Bone marrow (tissue), 2 donors: ENCODE measurements at places on chromosomes 5 and 9.

DNA sequence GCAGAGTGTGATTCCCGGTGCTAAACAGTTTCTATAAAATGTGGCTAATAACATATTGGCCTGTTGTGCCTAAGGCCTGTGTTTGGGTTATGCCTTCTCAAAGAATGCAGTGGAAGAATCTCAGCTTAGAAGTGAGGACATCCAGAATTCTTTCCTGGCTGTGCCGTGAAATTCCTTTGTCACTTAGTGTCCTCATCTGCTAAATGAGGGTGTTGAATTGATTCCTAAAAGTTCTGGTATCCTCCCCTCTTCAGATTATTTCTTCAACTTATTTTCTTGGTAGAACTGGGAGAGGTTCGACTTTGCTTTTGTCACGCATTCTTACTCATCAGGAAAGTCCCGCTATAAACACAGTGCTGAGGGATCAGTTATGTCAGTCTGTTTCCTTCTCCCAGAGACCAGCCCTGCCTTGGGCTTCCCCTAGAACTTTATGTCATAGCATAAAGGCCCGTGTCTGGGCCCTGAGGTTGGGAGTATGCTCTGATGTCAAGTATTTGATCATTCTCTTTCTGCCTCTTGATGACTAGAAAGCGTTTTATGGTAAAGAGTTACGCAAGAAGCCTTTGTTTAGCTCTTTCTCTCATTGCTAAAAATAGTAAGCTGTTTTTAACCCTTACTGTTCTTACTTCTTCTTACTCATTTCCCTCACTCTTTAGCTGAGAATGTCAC is 29.5 kb downstream of the MTAP start:
- DNase-seq = no peak

DNA sequence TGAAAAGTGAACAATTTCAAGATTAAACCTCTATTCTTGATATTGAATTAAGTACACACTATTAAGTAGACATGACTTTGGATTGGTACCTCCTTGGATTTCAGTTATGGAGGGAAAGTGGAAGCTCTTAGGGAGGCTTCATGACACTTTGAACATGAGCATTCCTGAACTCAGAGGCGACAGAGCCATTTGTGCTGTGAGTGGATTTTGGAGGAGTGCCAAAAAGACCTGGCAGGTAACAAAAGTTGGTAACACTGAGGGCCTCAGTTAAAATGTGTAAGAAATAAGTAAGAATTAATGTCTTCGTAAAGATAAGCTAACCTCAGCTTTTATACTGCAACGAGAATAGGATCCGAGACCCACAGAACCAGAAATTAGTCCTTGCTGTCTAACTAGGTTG is 356.7 kb downstream of the ARRDC3 start:
- DNase-seq = no peak

GRCh38 chr5:179222246-179223017 is 122.8 kb downstream of the ADAMTS2 start:
- DNase-seq = no peak

DNA sequence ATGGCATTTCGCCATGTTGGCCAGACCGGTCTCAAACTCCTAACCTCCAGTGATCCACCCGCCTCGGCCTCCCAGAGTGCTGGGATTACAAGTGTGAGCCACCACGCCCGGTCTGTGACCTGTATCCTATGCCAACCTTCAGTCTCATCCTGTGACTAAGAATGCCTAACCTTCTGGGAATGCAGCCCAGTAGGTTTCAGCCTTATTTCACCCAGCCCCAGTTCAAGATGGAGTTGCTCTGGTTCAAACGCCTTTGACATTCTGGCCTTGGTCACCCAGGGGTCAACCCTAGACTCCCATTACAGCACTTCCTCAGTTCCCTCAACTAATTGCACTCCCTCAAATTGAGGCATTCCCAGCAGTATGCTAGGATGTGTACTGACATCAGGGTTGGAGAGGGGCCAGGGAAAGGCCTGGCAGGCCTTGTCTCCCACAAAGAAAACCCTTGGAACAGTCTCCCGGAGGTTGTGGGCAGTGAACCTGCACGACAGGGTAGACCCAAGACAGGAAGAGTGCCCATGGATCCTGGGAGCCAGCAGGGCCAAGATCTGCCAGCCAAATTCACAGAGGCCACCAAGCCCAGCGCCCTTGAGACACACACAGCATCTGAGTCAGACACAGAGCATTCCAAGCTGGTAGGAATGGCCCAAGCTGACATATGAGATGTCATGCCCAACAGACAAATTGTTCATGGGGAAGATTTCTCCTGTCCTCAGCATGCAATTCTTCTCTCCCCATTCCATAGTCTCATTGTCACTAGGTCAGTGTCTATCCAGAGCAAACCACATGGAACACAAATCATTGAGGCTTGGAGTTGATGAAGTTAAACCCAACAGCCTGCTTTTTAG is 24.9 kb upstream of the SMU1 start:
- no peak for DNase-seq

GRCh38 chr9:87873607-87874303 is 8.9 kb upstream of the SPATA31E1 start:
- DNase-seq = no peak

DNA sequence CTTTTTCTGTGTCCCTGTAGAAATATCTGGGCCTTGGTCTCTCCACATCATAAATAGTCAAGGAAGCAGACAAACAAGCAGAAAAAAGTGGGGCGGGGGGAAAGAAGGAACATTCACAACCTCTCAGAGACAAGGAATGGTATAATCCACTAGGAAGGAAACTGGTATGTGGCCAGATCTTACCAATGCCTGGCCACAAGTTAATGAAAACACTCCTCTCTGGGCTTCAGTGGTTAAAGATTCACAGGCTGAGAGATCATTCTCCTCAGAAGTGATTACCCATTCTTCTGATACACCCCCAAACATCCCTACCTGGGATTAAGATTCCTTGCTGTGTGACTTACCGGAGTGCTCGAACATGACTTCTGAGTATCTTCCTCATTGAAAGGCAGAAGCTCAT is 290.6 kb downstream of the MARCHF11 start:
- no peak for DNase-seq

GRCh38 chr5:13248253-13248652 is 696.2 kb downstream of the DNAH5 start:
- no peak for DNase-seq

DNA sequence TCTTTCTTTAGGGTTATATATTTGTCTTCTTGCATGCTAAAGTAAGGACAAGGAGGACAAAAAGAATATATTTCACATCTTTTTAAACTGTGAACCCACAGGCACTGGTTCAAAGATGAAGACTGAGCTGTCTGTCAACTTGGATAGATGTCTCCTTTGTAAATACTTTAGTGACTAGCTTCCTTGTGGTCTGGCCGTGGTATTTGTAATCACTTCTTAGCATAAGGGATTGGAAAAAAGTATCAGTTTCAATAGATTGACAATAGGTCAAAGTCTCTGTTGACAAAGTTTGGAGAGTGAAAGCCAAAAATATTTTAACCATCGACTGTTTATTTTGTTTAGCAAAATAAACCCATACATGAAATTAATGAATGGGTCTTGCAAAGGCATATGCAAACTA is 91.4 kb downstream of the TMEM167A start:
- no peak for DNase-seq

DNA sequence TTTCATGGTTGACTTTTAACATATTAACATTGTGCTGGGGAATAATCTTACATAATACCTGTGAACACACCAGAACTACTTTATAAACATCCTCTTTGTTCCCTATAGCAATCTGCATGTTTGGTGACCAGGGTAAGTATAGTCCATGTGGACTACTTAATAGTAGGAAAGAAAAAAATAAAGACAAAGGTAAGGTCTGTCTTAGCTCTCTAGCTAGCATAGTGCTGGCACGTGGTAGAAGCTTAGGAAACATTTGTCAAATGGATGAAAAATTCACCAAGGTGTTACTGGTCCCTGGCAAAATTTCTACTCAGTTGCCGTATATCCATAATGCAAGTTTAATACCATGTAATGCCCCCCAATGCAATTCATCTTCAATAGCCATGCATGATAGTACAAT is 78.6 kb upstream of the ABCA1 start:
- no peak for DNase-seq

- no peak for DNase-seq
Observed at GRCh38 chr5:51278539-51278938, 104.7 kb upstream of the ISL1 start.

GRCh38 chr5:96788112-96788749 is 19.5 kb downstream of the ERAP1 start:
- DNase-seq = no peak

GRCh38 chr5:115961381-115962238 is 665 bp upstream of the LVRN start:
- DNase-seq = no peak

- no peak for DNase-seq
Observed at GRCh38 chr9:131603199-131603598, 57.9 kb downstream of the PRRT1B start.

GRCh38 chr5:153425914-153426313 is 64.6 kb upstream of the GRIA1 start:
- DNase-seq = no peak

- DNase-seq = no peak
Observed at GRCh38 chr9:121562301-121562700, 62.7 kb upstream of the GGTA1 start.

DNA sequence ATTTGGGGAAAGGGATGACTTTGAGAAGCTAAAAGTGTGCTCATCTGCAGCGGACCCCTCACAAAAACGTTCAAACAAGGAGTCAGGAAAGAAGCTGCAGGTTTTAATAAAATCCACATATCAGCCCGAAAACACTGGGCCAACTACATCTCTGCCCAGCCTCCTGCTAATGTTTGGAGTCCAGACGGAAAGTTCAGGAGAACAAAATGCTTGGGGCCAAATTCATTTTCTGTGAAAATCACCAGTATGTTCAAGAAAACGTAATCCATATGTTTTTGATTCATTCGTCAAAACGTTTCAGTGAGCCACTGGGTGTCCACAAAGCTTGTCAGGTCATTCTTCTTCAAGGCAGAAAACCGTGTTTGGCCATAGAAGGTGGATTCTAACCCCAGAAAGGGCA is 87.5 kb upstream of the GAS1 start:
- no peak for DNase-seq

GRCh38 chr5:177427919-177428573 is 1.6 kb downstream of the GRK6 start:
- DNase-seq = peak; percentile 24

GRCh38 chr9:115775659-115776058 is 377.9 kb upstream of the PAPPA start:
- DNase-seq = no peak

- DNase-seq = no peak
Observed at GRCh38 chr9:113844466-113844865, 31.6 kb upstream of the ZNF618 start.

DNA sequence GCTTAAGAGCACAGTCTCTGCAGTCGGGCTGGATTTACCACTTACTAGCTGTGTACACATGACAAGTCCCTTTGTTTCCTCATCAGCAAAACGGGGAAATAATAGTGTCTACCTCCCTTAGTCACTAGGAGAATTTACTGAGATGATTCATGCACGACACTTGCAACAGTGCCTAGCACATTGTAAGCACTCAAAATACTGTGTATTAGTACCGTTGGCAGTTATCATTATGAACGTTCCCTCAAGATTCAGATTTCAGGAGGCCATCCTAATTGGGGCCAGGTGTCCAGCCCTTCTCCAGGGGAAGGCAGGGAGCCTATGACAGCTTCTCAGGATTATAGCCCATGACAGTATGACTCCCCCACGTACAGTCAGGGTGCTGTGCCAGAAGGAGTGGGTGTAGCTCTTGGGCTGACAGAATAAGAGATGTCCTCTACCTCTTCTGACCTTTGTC is 164.3 kb downstream of the DOCK2 start:
- no peak for DNase-seq

GRCh38 chr5:171445644-171446516 is 26.4 kb downstream of the FGF18 start:
- no peak for DNase-seq

- no peak for DNase-seq
Observed at GRCh38 chr5:72441094-72441723, 66.0 kb downstream of the ZNF366 start.

DNA sequence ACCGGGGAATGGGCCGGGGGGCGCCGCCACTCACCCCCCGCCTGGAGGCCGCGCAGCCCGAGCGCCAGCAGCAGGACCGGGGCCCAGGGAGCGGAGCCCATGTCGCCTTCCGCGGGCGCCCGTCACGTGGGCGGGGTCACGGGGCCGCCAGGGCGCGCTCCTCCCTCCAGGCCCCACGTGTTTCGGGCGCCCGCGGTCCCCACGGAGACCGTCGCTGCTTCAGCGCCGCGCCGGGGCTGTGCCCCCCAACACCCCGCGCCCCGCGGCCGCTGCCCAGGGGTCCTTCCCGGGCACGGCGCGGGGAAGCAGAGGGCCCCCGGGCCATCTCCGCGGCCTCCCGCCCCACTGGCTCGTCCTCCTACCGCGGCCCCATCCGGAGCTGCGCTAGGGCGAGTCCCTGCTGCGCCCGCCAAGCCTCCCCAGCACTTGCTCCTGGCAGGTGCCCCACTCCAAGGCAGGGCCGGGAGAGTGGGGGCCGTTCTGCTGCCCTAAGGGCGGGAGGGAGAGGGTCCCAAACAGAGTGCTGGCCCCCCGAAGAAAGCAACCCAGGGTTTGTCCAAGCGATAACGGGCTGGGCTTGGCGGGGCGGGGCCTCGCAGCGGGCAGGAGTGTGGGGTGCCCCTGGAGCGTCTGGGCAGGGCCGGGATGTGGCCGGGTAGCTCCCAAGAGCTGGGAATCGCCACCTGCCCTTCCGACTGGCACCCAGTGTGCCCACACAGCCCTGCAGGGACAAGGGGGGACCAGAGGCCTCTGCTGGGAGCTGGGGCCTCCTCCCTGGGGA is at the start of gene DPP7:
Gene DPP7, minus strand, starts transcription at position 121 of the 781 bp plus-strand sequence. Its CDS starts 20 bp downstream, at position 101.
- DNase-seq = peak; percentile 49

- no peak for DNase-seq
Observed at GRCh38 chr9:27344776-27345175, 47.8 kb upstream of the EQTN start.

GRCh38 chr5:60208716-60209115 is 315.2 kb upstream of the PDE4D start:
- DNase-seq = no peak

GRCh38 chr5:1008451-1009358 is at the start of gene NKD2:
Gene NKD2, plus strand, starts transcription at chr5:1008802. Its CDS starts 256 bp downstream, at chr5:1009058.
- DNase-seq = no peak

GRCh38 chr5:37557734-37558293 is 178.7 kb downstream of the WDR70 start:
- no peak for DNase-seq

DNA sequence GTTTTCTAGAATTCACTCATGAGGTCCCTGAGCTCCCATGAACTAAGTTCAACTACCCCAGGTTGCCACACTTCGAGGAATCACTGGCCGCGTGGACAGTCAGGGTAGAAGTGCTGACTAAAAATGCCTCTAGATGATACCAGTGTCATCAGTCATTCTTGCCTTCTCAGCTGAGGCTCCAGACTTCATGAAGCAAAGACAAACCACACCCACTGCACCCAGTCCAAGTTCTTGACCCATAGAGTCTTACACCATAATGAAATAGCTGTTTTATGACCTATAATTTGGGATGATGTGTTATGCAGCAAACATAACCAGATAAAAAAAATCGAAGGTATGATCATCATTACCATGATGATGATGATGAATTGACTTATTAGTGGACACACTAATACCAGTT is 632.9 kb upstream of the TLE4 start:
- DNase-seq = no peak

GRCh38 chr9:83508067-83508466 is 30.1 kb downstream of the FRMD3 start:
- no peak for DNase-seq

GRCh38 chr5:60891667-60892066 is 47.6 kb upstream of the ELOVL7 start:
- DNase-seq = no peak
